ENCODE measurements at places on chromosomes 11 and 22.

DNA sequence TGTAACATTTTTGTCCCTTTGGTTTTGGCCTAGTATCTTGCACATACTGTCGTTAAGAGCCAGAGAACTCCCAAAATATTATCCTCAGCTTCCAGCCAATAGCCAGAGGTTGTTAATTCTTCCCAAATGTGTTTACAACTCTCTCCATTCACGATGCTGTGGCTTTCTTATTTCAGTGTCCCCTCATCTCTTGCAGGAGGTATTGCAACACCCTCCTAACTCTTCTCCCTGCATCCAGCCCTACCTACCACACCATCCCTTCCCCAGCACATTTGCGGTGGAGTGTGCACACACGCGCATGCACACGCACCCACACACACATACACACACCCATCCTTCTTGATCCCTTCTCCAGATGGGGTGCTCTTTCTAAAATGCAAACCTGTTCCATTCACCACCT is 75.6 kb upstream of the LMO2 start:
- no peak for DNase-seq

GRCh38 chr22:43343670-43344519 is 723 bp upstream of the SCUBE1 start:
- DNase-seq, result peak; percentile 50

GRCh38 chr22:41564563-41564962 is 3.8 kb downstream of the CSDC2 start:
- DNase-seq, result no peak

- peak; percentile 65 for DNase-seq
Observed at GRCh38 chr11:19241260-19242178, 774 bp upstream of the E2F8 start.

- peak; percentile 81 for DNase-seq
Observed at GRCh38 chr11:68841718-68842426, at the start of gene CPT1A. CPT1A (minus strand) TSS chr11:68841916; CDS start chr11:68815474, 26,442 bp downstream.

GRCh38 chr11:116344601-116345000 is 428.2 kb downstream of the BUD13 start:
- no peak for DNase-seq

DNA sequence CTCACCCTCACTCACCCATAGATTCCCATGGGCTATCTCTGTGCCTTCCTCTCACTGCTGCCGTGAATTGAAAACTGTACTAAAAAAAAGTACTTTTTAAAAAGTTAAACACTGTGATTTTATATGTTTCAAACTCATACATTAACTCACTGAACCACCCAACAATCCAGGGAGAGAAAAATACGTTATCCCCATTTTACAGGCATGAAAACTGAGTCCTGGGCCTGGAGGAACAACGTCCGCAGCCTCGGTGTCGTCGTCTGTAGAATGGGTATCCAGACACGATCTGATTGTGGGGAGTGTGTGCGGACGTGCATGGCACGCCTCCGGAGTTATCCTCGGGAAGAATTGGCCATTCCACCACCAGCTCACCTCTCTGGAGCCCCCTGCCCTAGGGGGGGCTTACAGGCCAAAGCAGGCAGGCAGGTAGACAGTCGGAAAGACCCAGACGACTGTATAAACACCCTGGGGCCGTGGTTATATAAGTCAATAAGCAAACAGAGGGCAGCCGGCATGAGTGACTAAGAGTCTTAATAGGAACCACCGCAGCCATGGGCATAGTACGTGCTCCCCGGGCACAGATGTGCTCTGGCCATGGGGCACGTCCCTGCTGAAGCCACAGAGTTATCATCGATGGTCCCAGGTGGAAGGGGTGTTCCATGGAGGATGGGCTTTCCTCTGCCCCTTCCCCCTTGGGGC is 7.1 kb upstream of the PDGFB start:
- no peak for DNase-seq

GRCh38 chr11:9013373-9013772 is 9.6 kb upstream of the NRIP3 start:
- DNase-seq, result no peak

- DNase-seq, result no peak
Observed at GRCh38 chr11:92399705-92400104, 175.1 kb downstream of the FAT3 start.

GRCh38 chr22:25636323-25636722 is 71.8 kb downstream of the GRK3 start:
- DNase-seq, result no peak

- no peak for DNase-seq
Observed at GRCh38 chr22:29022101-29022817, 39.4 kb downstream of the C22orf31 start.

DNA sequence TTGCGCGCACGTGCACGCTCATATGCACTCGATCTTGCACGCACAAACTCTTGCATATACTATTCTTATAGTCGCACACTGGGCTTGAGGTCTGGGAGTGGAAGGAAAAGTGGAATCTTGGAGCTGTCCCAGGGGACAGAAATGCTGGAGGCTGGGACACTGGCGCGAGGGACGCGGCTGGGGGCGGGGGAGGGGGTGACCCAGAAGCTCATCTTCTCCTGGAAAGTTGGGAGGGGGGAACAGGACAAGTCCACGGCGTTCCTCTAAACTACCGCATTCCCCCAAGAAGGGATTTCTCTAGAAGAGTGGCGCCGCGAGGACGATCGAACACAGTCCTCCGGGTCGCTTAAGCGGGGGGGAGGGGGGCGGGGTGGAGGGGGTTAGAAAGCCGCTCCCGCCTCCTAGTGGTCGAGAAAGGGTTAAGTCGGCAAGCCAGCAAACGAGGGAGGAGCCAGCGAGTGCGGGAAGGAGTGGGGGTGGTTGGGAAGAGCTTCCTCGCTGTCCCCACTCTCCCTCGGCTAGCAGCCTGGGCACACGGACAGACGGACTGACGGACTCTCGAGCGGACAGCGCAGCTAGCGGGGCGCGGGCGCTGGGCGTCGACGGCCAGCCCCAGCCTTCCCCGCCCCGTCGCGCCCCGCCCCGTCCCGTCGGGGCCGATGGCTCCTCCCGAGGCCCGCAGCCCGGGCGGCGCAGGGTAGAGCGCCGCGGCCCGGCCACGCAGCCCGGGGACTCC is at the start of gene RTN4RL2:
TSS of gene RTN4RL2 (plus strand) at position 507 of the 736 bp plus-strand sequence. CDS start 338 bp downstream, outside the sequence.
- DNase-seq, result peak; percentile 72

- DNase-seq, result no peak
Observed at GRCh38 chr22:19358195-19358594, 66.7 kb upstream of the CLTCL1 start.

GRCh38 chr22:26041931-26042330 is 127.3 kb upstream of the SEZ6L start:
- no peak for DNase-seq

GRCh38 chr22:30348404-30348803 is 8.3 kb downstream of the SF3A1 start:
- no peak for DNase-seq

DNA sequence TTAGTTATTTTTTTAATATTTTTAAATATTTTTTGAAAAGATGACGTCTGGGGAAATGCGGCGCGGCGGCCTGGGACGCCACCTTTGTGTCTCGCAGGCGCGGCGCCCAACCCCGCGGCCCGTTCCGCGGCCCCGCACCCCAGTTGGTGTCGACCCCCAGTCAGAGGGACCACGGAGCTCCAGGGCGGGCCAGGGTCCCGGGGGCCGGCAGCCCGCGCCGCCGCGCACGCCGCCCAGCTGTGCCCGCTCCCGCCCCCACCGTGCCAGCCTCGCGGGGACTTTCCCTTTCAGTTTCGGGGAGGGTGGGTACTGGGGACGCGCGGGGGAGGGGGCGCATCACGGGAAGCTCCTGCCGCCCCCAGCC is 1.6 kb downstream of the CCND1 start:
- peak; percentile 66 for DNase-seq

- no peak for DNase-seq
Observed at GRCh38 chr11:45095691-45096010, 50.8 kb upstream of the PRDM11 start.

DNA sequence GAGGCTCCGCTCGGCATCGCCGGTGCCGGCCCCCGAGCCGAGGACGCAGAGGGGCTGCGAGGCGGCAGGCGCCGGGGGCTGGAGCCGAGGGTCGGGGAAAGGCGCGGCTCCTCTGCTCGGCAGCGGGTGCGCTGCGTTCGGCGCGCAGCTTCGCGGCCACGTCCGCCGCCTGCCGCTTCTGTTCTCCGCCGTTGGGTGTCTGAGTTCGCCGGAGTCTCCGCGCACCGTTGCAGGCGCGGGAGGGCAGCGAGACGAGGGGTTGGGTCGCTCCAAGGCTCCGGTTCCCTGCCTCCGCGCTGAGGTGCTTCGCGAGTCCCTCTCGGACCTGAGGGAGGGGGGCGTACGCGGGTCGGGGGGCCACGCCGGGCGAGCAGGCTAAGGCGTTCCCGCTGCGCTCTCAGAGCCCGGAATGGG is 347 bp downstream of the MN1 start:
- DNase-seq, result no peak

DNA sequence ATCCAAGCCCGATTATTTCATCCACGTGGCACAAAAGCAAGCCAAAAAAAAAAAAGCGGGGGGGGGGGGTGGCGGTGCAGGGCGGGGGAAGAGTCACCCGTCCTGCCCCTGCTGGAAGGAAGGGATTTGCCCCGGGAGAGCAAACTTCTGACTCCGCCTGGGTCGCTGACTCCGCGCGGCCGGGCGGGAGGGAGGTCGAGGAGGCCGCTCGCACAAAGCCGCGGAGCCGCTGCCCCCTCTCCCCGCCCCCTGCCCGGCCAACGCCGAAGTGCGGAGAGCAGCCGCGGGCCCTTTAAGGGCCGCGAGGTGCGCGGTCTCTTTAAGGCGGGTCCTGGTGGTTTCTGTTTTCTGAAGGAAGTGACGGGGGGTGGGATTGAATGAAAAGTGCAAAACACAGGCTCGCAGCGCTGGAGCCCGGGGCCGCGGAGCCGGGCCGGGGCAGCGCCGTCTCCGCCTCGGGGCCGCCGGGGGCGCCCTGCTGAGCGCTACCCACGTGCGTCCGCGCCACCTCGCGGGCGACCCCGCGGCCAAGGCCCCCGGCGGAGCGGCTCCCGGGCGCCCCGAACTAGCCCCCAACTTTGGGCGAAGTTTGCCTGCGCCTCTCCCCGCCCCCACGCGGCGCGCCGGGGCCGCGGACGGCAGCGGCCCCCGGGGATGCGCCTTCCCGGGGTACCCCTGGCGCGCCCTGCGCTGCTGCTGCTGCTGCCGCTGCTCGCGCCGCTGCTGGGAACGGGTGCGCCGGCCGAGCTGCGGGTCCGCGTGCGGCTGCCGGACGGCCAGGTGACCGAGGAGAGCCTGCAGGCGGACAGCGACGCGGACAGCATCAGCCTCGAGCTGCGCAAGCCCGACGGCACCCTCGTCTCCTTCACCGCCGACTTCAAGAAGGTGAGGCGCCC is at the start of gene OAF:
TSS of gene OAF (plus strand) at position 407 of the 896 bp plus-strand sequence. CDS start at position 655, 248 bp downstream.
- peak; percentile 95 for DNase-seq

DNA sequence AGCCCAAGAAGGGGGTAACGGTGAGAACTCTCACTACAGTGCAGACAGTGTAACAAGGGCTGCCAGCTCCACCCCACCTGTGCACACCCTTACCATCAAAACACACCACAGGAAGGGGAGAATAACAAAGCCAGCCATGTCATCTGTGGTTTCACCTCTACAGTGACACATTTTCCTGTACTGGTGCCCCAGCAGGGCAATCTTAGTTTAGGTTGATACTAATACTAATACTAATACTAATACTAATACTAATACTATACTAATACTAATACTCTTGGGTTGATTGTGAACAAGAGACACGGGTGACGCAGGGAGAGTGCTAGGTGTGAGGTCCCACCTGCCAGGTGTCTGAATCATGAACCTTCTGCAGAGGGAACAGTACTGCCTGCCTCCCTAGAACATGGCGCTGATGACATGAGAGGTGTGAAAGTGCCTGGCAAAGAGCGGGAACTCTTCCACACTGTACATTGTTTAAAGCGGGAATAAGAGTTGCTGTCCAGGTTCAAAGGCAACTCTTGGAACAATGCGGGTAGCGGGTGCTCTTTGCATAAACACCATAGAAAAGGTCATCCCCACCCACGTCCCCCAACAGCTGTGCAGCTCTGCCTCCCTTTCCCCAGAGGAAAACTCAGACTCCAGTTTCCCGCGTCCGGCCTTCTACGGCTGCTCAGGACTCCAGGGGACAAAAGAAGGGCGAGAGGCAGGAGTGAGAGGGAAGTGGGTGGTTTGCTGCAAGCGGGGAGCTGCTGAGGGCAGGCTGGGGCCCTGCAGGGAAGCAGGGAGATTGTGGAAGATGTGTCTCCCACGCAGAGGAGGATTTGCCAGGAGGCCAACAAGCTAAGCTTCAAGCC is 25.0 kb upstream of the TMPRSS4 start:
- no peak for DNase-seq

DNA sequence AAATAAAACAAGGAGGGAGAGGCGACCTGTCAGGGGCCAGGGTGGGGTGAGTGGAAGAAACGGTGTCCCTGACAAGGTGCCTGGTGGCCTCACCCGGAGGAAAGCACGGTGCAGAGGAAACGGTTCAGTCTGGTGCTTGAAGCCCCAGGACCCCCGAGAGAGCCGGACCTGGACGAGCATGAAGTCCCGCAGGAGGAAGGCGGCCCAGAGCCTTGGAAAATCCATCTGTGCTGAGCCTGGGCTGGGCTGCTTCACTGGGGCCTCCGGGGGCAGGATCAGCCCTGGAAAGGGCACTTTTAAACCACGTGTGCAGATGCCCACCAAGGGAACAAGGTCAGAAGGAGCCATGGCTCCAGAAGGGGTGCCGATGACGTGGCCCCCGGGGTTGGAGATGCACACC is 467.3 kb downstream of the OPCML start:
- DNase-seq, result no peak

- DNase-seq, result no peak
Observed at GRCh38 chr11:111306321-111306720, 8.0 kb downstream of the POU2AF3 start.

DNA sequence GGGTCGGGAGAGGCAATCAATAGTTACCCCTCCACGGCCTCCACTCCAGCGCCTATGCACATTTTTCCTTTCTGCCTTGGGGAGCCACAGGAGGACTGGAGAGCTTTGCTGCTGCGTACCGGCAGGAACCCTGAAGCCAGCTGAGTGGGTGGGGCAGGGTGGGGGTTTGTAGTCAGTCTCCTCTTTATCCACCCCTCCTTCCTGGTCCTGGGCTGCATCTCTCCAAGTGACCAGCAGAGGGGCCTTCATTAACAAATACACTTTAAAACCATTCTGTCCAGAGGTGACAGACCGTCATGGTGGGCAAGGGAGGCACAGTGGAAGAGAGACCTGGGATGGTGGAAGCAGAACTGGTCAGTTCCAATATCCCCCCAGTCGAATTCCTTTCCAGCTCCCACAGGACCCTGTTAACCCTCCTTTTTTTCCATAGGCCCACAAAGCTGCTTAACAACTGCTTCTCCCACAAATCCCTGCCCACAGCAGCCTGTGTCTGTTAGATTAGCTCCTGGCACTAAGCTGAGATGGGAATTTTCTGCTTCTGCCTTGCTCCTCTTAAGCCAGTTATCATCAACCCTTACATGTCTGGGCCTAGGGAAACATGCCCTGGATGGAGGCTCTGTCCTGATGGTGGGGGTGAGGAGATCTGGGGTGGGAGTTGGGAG is 3.9 kb upstream of the ABCG4 start:
- peak; percentile 73 for DNase-seq

DNA sequence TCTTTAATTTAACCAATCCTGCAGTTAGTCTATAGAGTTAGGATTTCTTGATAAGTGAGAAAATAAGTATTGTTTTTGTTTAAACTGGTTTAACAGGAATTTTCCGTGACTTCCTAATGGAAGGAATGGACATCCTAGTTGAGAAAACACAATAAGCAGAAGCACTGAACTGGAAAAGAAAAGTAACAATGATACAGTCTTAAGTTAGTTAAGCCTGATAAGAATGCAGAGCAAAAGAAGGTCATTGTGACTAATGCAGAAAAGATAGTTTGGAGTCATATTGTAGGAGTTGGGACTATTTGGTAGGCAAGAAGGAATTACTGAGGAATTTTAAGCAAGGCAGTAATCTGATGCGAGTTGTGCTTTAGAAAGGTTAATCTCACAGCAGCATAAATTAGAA is 11.7 kb downstream of the RNF141 start:
- DNase-seq, result no peak

Measured in right hindlimb (tissue), 1 donor.